ENCODE measurements at places on chromosomes 12 and 14.

DNA sequence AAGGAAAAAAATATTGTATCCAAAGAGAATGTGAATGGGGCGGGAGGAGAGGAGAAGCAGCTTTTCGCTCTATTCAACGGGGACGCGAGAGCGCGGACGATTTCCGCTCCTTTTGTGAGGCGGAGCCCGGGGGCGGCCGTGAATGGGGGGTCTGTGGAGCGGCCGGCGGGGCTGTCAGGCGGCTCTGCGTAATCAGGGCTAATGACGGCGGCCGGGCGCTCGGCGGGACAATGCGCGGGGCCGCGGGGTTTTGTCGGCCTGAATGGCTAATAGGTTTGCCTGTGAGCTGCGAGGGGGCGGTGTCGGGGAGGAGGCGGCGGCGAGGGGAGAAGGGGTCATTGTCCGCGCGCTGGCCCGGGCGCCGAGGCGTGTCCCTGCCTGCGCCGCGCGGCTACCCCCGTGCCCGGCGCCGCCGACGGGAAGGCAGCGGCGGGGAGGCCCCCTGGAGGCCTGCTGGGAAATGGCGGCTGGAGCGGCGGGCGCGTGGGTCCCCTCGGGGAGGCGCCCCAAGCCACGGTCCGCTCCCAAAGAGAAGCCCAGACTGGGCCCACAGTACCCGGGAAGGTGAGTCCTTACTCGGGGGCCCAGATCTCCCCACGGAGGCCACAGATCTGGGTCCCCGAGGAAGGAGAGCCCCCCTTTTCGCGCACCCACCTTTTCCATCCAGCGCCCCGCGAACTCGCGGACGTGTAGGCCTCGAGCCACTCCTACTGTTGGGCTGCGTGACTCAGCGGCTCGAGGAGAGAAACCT lies 6.0 kb downstream of the SIX6 start:
- DNase-seq = no peak

- no peak for DNase-seq
Observed at GRCh38 chr14:104001003-104001402, 58.7 kb upstream of the RD3L start.

DNA sequence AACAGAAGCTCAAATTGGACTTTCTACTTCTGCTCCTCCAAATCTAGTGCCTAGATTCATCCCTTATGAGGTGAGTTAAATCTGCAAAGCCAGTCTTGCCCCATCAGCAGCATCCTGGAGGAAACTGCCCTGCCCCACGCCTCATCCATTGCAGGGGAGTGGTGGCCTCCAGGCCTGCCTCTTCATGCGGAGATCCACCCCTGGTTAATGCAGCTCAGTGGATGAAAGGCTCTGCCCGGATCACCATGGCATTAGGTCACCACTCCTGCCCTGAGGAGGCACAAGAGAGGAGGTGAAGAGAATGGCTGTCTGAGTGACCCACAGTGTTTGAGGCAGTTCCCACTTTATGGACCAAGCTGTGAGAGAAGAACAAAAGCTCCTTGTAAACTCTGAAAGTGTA lies 218.1 kb downstream of the C12orf75 start:
- DNase-seq = no peak

DNA sequence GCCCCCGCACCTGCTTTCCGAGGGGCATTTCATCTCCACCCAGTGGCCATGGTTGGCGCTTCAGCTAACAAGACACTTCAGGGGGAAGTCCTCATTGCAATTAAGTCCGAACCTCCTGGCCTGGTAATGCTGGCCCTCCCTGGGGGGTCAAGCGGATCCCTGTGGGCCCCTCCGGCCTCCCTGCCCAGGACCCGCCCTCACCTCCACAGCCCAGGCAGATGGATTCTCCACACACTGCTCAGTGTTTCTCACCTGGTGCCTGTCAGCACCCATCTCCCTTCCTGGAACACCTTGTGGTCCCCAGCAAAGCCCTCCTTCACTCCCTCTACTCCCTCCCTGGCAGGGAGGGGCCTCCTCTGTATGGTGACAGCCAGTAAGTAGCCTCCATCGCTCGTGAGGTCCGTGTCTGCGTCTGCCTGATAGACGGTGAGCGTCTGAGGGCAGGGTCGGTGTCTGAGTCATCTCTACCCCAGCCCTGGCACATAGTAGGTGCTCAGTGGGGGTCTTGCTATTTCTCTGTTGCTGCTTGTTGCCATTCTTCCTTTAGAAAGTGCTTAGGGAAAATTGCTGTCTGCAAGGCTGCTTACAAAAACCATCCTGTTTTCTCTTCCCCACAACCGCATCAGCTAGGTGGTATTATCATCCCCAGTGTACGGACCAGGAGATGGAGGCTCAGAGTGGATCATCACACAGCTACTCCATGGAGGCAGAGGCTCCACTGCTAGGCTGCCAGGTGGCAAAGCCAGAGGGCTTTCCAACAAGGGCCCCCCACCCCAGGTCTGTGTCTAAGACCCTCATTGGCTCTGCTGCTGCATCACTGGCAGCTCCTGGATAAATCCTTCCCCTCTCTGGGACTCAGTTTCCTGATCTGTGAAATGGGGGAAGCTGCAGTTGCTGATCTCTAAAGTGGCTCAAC lies 39.7 kb upstream of the EML1 start:
- DNase-seq = no peak

DNA sequence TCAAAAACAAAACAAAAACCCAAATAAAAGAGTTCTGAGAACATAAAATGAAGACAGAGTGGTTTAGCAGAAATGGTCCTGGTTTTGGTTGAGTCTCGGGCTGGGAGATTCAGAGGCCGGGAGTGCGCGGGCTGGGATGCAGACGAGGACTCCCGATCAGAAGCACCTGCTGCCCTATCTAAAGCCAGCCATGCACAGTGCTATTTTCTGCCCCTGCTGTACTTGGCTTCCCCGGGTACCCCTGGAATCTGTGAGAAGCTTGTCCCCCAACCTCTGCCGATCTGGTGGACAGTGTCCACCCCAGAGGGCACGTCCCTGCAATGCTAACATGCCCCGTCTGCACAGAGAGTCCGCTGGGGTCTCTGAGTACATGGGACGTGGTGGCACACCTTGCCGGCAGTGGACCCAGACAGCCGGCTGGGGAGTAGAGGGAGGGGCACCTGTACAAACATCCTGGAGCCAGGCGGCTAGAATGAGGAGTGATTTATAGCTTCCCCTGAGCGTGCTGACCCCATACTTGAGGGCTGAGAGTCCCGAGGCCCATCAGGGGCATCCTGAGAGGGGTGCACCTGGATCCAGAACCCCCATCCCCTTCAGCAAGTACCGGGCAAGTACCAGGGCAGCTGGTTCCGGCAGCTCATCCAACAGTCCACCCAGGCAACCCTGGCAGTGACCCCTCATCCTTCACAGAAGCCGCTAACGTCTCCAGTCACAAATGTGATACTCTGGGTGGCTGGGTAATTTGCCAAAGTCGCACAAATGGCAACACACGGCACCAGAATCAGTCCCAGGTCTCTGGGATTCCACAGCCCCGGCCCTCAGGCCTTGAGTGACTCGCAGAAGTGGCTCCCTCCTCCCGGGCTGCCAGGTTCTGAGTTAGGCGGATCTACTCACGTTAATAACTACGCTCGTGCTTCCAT lies 37.1 kb downstream of the CHGA start:
- no peak for DNase-seq

DNA sequence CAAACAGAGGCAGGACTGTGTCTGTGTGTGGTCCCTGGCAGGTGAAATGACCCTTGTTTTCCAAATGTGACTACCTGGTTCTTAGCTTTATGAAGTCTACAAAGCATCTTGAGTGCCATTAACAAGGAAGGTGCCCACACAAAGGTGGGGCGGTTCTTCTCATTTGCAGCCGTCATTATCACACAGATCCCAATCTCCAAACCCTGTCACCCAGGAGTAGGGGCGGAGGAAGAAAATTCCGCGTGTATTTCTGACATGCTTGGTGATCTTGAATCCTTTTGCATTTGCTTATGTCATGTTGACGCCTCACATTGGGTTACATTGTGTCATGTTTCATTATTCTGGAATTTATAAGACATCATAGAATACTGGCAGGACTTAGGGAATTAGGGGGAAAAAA lies 277.3 kb downstream of the VRK1 start:
- no peak for DNase-seq

GRCh38 chr12:48823281-48823680 lies 5.0 kb downstream of the CACNB3 start:
- no peak for DNase-seq

- DNase-seq = no peak
Observed at GRCh38 chr12:9113296-9113986, 2.3 kb downstream of the A2M start.

DNA sequence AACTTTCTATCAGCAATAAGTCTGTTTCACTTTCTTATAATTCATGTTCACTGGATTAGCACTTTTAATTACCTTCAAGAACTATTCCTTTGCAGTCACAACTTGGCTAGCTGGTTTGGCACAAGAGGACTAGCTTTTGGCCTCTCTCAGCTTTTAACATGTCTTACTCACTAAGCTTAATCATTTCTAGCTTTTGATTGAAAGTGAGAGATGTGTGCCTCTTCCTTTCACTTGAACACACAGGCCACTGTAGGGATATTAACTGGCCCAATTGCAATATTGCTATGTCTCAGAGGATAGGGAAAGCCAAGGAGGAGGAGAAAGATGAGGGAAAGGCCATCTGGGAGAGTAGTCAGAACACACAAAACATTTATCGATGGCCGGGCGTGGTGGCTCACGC lies 92.7 kb downstream of the PRICKLE1 start:
- no peak for DNase-seq

GRCh38 chr14:56205881-56206280 lies 87.7 kb downstream of the PELI2 start:
- DNase-seq = no peak

DNA sequence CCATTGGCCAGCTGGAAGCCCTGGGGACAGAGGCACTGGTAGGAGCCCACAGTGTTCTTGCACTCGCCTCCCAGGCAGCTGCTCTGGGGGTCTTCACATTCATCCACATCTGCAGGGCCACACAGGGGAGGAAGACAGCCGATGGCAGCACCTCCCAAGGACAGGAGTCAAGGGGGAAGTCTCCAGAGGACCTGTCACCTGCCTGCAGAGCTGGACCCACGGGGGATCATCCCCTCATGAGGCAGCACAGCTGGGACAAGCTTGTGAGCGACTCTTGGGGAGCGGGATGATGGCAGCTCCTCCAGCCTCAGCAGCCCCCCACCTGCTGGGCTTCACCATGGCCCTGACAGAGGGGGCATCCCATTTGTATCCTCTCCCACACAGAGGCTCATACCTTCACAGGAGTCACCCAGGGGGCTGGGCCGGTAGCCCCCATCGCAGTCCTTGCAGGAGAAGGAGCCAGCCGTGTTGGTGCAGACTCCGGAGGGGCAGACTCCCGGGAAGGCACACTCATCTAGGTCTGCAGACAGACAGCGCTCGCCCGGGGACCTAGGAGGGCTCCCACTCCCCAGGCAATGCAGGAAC lies 15.4 kb downstream of the ISCA2 start:
- DNase-seq = no peak

DNA sequence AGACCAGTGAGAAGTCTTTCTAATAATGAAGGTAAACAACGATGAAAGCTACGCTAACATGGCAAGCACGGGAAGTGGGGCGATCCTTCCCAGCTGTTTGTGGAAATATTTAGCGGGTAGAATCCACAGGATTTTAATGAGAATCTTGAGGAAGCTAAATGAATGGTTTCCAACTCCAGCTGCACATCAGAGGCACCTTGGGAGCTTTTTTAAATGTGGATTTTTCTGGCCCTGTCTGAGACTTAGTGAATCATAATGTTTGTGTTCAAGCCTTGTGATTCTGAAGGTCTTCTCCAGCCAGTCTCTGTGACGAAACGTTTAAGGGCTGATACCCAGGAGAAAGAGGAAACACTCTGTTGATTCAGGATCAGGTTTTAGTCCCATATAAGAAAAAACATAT lies 169.8 kb downstream of the CAPZA3 start:
- no peak for DNase-seq

DNA sequence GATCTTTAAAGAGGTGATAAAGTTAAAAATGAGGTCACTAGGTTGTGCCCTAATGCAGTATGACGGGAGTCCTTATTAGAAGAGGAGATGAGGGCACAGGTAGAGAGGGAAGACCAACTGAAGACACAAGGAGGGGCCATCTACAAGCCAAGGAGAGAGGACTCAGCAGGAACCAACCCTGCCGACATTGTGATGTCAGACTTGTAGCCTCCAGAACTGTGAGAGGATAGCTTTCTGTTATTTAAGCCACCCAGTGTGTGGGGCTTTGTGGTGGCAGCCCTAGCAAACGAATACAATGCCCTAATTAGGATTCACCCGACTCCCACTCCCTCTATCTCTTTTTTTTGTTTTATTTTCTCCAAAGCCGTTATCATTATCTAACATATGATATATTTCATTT lies 7.9 kb upstream of the IL26 start:
- no peak for DNase-seq

GRCh38 chr14:91349481-91350074 lies 68.0 kb downstream of the CCDC88C start:
- peak; percentile 69 for DNase-seq

- DNase-seq = no peak
Observed at GRCh38 chr12:38956337-38956736, 50.9 kb upstream of the CPNE8 start.

DNA sequence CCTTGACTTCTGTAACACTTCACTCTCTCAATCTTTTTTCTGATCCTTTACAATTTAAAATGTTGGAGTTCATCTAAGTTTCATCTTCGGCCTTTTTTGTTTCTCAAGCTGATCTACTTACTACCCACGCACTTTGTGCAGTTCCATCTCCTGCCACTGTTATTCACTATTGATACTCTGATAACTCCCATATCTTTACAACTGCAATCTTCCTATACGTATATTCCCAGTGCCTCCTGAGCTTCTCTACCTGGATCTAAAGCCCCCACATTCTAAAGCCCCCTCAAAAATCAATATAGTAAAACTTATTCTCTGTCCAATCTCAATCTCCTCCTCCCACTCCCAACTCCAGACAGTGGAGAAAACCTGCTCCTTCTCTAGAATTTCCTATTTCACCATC lies 5.9 kb downstream of the ATG2B start:
- DNase-seq = no peak

- no peak for DNase-seq
Observed at GRCh38 chr12:62581288-62582064, 114.8 kb downstream of the MON2 start.

GRCh38 chr14:39265806-39266524 lies 32.2 kb downstream of the MIA2 start:
- DNase-seq = no peak

GRCh38 chr14:52307905-52308304 lies 6.2 kb upstream of the PTGER2 start:
- no peak for DNase-seq

- DNase-seq = no peak
Observed at GRCh38 chr12:66647034-66647691, 31.7 kb downstream of the GRIP1 start.

DNA sequence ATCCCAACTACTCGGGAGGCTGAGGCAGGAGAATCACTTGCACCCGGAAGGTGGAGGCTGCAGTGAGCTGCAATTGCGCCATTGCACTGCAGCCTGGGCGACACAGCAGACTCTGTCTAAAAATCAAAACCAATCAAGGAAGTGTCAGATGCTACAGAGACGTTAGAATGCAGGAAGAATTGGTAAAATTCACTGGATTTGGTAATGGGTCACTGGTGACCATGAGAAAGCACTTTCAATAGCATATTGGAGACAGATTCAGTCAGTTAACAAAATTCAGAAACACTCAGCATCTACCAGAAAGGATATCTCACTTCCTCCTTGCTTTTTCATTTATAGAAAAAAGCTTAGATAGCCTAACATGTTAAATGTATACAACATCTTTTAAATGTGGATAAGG lies 17.5 kb downstream of the BIN2 start:
- no peak for DNase-seq

- no peak for DNase-seq
Observed at GRCh38 chr12:52208424-52209165, 16.8 kb upstream of the KRT80 start.

- DNase-seq = no peak
Observed at GRCh38 chr12:57094208-57095160, 5.6 kb downstream of the NAB2 start.

GRCh38 chr14:88195676-88196075 lies 127.4 kb downstream of the KCNK10 start:
- no peak for DNase-seq

All from effector CD4-positive, alpha-beta T cell (primary cell).